Stimulated activated CD4-positive, alpha-beta T cell treated with anti-CD3 and anti-CD28 coated beads, Interleukin-2, amount 100 ng/mL, for 24 hours (primary cell): ENCODE measurements at places on chromosomes 5 and 9.

- DNase-seq = no peak
These were observed 15.2 kb upstream of the KCNIP1 start for GRCh38 chr5:170488570-170488969.

DNA sequence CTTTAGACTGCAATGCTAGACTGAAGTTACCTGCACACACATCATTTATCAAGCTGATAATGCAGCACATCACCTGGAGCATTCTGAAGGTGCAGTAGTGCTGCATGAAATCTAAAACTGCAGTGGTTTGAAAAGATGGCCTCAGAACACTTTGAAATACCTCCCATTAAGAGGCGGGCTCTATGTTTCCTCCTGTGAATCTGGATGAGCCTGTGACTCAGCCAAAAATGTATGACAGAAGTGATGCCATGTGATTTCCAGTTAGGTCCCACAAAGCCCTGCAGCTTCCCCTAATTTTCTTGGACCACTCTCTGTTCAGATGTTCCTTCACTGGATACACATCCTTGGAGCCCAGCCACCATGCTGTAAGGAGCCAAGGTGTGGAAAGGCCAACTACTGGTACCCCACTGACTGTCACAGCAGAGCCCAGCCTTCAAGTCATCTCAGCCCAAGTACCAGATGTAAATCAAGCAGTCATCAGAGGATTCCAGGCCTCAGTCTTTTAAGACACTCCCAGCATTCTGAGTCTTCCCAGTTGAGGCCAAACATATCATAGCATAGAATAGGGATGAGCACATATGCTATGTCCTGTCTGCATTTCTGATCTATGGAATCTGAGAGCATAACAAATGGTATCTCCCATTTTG, 27.2 kb upstream of the DEPDC1B start:
- no peak for DNase-seq

DNA sequence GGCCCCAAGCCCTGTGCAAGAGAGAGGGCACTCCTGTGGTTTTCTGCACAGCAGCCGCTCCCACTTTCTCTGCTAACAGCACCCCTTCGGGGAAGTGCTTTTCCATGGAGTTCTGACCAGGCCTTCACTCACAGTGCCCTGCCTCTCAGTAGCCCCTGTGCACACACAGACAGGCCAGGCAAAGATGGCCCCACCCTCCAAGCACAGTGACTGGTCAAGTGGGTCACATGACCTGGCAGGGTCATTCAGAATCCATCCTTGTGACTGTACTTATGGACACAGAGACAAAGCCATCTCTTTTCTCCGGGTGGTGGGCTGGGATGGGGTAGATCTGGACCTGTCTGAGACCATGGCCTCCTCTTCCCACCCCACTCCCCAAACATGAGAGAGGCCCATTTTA, 82.5 kb downstream of the PSD2 start:
- no peak for DNase-seq

GRCh38 chr9:37549527-37549926, 26.7 kb downstream of the FBXO10 start:
- DNase-seq = no peak

DNA sequence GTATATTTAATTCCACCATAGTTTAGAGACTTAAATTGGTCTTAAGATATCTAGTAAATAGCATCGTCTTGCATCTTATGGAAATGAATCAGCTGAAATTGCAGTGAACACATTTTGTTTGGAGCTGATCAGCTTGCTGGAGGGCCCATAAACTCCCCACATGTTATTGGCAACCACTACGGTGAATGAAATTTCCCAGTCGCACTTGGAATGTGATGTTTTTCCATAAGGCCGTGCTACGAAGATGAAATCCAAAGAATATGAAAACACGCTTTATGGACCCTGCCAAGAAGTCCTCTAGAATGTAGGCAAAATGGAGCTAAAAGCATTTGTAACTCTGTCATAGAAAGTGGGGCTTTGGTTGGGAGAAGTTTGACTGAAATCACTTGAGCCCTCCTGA, 572.1 kb downstream of the ACTL7B start:
- no peak for DNase-seq

- no peak for DNase-seq
These were observed 63.5 kb downstream of the MRPS27 start for GRCh38 chr5:72256536-72256935.

DNA sequence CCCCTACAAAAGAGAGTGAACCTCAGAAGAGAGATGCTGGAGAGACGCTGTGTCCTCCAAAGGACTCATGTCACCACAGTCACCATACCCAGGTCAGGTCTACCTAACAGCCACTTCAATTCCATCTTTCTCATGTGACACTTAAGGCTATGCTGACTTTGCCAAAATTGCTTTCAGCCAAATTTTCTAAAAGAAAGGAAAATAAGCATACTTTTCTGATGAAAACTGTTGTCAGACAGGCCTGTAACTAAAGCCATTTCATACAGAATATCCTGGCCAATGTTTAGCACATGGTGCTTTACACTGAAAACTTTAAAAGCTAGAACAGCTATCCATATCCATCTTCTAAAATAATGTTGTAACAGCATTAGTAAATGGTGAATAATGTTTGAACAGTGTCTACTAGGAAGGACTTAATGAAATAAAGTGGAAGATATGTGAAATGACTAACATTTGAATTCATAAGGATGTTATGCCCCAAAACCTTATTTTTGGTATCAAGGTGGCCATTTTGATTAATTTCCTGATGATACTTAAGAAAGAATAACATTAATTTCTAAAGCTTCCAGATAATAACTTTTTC, 97.2 kb downstream of the NFIB start:
- no peak for DNase-seq
